Hepatic stellate cell (primary cell): ENCODE measurements at places on chromosomes 11 and 22.

GRCh38 chr11:102139081-102139498, 28.8 kb downstream of the YAP1 start:
- DNase-seq: peak; percentile 50

- no peak for DNase-seq
These were observed 12.6 kb upstream of the SPON1 start for GRCh38 chr11:13949876-13950275.

- peak; percentile 66 for DNase-seq
These were observed 602 bp downstream of the EWSR1 start for GRCh38 chr22:29268511-29269229.

DNA sequence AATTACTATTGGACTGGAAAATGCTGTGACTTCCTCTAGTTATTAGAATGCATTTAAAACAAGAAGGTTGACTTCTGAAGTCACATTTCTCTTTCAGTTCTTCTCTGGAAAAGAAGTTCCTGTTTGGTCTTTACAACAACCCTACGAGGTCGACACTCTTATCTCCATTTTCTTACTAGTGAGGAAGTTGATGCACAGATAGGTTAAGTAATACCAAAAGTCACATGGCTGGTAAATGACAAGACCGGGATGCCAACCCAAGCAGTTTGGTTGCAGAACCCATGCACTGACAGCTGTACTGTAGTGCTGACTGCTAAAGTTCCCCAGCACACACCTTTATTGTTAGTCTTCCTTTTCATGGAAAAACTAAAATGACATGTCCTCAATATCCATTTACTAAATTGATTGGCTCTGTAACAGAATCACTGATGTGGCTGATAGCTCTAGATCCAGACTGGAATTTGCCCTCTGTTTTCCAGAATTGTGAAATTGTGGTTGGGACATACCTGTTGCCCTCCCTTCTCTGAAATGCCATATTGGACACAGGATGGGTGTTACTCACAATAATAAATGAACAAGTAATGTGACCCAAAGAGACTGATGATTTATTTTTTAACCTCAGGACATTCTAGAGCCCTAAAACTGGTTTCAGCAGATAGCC, 9.4 kb upstream of the TECTA start:
- no peak for DNase-seq
